ENCODE measurements at places on chromosomes 13 and 19.
A peak's percentile ranks its signal among the peaks of the same experiment; 100 is the strongest.

- DNase-seq = peak; percentile 68
These were observed 24.1 kb downstream of the SPC24 start for GRCh38 chr19:11131471-11131870.

DNA sequence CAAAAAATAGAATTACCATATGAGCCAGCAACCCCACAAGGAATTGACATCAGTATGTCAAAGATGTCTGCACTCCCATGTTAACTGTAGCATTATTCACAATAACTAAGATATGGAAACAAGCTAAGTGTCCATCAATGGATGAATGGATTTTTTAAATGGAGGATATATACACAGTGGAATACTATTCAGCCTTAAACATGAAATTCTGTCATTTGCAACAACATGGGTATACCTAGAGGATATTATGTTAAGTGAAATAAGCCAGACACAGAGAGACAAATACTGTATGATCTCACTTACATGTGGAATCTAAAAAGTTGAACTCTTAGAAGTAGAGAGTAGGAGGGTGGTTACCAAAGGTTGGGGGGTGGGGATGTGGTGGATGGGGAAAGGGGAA is 8.0 kb upstream of the ZNF567 start:
- no peak for DNase-seq

DNA sequence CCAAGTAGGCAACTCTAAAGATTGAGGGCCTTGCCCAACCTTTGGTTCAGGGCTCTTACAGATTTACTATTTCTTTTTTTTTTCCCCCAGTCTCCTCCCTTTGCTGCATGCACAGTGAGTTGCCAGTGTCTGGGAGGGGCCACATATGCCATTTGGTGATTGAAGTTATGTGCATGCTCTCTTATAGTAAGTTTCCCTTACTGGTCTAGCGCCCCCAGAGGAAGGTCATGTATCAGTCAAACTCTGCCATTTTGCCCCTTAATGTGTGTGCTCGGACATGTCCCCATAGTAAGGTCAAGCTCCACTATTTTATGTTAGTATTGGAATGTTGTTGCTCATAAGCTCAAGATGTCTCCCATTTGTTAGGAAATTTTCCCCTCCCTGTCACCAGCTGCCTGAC is 1138.0 kb upstream of the SLC10A2 start:
- peak; percentile 2 for DNase-seq

DNA sequence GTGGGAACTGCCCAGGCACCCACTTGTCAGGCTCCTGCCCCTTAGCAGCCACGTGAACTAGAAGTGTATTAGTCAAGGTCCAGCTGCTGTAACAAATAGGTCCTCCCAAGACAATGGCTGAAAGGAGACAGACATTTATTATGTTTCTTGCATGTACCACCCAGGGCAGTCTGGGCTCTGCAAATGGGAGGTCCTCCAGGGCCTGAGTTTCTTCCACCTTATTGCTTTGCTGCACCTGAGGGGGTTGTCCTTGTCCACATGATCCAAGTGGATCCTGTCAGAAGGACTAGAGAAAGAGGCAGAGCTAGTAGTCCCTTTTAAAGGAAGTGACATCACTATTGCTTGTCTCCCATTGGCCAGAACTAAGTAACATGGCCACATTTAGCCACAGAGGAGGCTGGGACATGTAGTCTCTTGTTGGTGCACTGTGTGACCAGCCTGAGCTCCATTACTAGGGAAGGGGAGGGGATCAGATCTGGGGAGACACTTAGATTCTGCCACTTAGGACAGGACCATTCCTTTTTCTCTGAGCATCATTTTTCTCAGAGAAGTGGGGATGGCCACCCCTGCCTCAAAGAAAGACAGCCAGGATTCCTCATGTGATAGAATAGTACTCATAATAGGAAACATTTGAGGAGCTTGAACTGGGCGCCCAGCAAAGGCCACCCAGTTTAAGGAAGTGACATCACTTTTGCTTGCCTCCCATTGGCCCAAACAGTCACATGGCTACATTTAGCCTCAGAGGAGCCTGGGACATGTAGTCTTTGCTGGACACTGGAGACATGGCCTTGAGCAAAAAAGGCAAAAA is 15.1 kb downstream of the CC2D1A start:
- peak; percentile 66 for DNase-seq

- DNase-seq = no peak
These were observed 42.0 kb downstream of the KLF2 start for GRCh38 chr19:16366433-16367260.

DNA sequence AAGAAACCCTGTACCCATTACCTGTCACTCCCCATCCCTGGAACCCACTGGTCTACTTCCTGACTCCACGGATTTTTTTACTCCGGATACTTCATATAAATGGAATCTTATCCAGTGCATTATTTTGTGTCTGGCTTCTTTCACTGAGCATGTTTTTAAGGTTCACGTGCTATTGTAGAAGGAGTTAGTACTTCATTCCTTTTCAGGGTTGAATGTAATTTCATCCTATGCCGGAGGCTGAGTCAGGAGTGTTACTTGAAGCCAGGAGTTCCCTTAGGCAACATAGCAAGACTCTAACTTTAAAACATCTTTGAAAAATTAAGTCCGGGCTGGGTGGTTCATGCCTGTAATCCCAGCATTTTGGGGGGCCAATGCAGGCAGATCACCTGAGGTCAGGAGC is 17.9 kb upstream of the ELAVL1 start:
- DNase-seq = no peak

DNA sequence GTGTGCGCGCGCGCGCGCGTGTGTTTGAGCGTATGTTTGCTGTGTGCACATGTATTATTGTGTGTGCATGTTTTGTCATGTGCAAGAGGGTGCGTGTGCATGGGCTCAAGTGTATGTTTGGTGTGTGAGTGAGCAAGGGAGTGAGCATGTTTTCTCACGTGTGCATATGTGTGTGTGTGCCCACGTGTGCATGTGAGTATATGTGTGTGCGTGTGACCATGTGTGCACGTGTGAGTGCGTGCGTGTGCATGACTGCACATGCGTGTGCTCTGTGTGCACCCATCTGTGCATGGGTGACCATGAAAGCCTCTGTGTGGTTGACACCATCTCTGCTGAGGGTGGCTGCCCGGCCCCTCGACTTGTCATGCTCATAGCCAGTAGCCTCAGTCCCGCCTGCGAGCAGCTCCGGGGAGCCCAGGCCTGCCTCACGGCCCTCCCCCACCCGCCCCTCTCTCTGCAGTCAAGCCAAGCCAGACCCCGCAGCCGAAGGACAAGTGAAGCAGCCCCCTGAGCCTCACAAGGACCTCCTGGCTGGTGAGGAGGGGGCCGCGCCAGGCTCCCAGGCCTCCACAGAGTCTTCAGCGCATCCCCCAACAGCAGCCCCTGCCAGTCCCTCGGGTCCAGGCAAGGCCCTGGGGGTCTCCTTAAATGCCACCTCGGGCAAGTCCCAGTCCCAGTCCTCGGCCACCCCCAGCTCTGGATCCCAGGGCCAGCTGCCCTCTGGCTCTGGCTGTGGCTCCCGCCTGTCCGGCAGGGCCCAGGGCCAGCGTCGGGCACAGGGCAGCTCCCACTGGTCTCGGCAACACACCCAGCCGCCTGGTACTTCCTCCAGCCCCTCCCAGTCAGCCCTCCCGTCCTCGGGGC is 6.0 kb downstream of the REEP6 start:
- peak; percentile 34 for DNase-seq
